ENCODE measurements at places on chromosomes 5 and 9.

GRCh38 chr9:35882263-35882848 lies 12.2 kb upstream of the OR13J1 start:
- no peak for DNase-seq

- DNase-seq: no peak
Observed at GRCh38 chr5:3276896-3277295, 318.7 kb upstream of the IRX1 start.

DNA sequence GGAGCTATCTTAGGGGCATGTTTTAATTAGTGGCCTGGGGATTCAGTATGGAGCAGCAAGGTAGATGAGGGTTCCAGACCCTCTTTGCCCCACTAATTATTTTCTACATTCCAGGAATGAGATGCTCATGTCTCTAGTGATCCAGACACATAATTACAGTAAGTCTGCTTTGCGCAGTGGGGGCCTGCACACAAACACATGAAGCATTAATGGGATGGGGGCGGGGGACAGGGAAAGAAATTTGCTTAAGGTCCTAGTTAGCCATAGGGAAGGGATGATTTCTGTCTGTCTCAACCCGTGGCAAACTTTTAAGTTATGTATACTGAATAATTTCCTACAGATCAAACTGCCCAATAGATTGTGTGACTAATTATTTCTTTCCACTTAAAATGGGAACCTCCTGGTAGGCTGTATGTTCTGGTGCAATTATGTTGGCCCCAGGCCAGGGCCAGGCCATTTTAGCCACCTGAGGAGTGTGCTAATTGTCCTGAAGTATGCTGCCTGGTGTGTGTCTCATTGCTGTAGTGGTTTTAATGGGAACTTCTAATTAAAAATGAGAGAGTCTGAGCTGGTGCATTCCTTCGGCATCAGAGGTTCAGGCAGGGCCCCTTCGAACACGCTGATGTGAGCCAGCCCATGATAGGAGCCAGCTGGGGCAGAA lies 134.4 kb downstream of the PTTG1 start:
- no peak for DNase-seq

GRCh38 chr5:34022121-34022705 lies 14.4 kb upstream of the AMACR start:
- DNase-seq: no peak

DNA sequence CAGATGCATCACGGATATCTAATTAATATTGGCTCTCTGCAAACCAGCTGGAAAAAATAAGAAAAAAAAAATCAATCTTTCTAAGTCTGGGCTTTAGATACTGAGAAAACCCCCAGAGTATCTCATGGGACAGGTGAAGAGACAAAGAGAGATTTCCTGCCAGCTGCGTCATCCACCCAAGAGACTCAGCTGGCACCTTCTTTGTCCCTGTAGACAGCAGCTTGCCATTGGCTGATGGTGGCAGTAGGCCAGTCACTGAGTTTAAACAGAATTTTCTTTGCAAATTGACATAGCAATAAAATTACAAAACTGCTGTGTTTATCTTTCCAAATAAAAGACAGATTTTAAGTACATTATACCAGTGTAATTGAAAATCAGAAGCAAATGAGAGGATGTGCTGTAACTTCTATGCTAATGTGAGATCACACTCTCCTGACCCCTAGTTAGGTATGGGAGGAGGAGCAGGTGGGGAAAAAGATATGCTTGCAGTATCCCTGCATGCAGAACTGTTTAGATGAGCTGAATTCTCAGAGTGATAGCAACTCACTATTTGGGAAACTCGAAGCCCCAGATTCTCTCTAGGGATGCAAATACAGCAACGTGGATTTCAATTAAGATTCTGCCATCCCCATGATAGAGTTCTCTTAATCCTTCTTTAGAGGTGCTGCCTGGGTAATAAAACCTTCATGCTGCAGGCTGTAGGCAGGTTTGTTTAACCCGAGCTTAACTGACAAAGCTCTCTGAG lies 72.2 kb downstream of the NMUR2 start:
- DNase-seq: no peak
